KG1 (cell line): ENCODE measurements at places on chromosomes 11 and 22.

GRCh38 chr11:114215428-114215827, 80.8 kb upstream of the NNMT start:
- no peak for DNase-seq

GRCh38 chr22:43249789-43250471, 63.0 kb upstream of the TTLL12 start:
- DNase-seq: no peak

DNA sequence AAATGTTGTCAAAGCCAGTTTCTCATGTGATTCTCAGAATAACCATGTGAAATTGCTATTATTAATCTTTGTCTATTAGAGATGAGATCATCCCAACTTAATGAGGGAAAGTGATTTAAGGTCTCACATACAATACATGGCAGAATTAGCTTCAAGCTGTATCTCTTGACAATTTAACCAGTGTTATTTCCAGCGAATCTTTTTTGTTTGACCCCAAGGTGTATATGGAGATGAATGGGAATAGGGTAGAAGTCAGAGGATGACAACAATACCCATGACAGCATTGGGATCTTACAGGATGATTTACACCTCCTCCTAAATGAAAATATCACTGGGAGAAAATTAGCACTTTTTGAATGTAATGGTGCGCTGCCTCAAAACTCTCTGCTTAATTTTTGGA, 290.8 kb upstream of the LUZP2 start:
- DNase-seq: no peak

DNA sequence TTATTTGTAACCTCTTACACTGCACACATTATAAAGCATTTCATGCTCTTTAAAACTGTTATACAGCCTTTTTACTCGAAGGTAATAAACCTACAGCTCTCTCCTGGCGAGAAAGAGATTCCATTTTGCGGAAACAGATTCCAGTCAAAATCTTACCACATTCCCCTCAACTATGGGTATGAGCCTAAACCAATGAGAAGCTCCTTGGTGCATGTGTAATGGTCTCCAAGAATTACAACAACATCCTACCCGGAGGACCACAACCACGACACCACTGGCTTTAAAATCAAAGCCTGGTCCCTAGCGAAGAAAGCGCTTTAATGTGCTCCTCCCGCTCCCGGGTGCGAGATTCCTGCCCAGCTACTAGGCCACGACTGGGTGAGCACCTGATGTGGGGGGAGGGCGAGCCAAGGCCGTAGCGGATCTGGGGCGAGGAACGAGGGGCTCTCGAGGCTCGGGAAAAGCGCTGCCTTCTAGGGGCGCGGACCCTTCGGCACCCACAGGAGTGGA, 821 bp downstream of the CELF1 start:
- DNase-seq: no peak

DNA sequence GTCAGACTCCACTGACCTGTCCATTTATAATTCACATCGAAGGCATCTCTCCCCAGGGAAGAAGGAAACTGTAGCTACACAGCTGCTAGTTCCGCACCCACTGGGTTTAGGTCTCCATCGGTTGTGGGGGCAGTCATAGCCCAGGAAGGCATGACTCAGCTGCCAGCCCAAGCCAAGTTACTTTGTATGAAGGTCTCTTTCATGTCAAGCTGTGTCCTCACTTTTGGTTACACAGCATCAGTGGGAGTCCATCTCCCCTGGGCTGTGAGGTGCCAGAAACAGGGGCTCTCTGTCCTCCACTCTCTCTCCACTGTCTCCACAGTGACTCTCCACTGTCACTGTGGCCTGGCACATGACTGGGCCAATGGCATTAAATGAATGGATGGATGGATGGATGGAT, 585.2 kb downstream of the BRD1 start:
- DNase-seq: no peak

DNA sequence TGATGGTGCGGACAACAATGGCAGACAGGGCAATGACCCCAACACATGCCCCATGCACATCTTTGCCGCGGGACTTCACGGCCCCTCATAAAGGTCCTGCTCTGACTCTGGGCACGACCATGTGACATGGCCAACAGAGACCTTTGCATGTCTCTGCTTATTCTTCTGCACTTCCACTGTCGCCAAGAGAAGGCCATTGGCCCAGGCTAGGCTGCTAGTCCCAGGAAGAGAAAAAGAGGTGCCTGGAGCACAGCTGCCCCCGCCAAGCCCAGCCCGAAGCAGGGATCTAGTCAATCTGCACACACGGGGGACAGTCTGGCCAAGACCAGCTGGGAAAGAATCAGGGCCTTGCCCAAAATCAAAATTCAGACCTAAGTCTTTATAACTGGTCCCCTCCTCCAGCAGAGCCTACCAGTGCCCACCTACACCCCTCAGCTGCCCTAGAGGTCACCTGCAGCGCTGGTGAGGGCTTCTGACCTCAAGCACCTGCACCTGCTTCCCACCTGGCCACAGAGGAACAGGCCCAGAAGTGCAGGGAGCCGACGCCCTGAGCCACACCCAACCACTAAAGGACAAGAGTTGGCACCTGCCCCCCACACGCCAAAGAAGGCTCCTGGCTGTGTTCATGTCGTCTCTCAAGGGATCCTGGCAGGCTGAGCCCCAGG, 8.1 kb downstream of the SULT4A1 start:
- no peak for DNase-seq
